MCF 10A (cell line): ENCODE measurements at places on chromosomes 16 and 17. TPM values are rescaled to one million over a fixed set of nuclear protein-coding genes. Genes with fewer than 3 reads are reported as not detected.

EVI2B gene
- 3.6 and 3.8 TPM in 2 replicates for total RNA-seq

G6PC1 gene
- total RNA-seq, result not detected in 2 replicates

SULT1A1 gene
- total RNA-seq, result 4.2 and 5.3 TPM in 2 replicates

ACACA gene
- total RNA-seq, result 88.6 and 100 TPM in 2 replicates

NBR1 gene
- 105 and 106 TPM in 2 replicates for total RNA-seq

PLCD3 gene
- 54.5 and 69.7 TPM in 2 replicates for total RNA-seq

KRTAP9-2 gene
- not detected in 2 replicates for total RNA-seq

DNA sequence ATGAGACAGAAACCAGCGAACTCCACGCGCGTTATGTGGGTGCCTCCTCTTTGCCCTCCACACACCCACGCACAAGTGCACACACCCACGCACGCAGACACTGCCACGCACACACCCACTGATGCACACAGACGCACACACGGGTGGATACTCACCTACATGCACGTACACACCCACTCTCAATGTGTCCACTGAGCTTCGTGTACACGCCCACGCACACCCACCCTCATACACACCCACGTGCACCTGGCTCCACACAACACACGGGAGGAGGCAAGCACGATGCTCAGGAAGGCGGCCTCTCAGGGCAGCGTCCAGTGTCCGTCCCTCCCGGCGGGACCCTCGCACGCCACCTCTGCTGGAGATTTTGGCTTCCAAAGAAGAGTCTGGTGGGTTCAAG, 4.2 kb downstream of the RFNG start:
- DNase-seq, result no peak

GRCh38 chr16:1493746-1494094, 560 bp downstream of the TELO2 start:
- DNase-seq, result no peak

GRCh38 chr17:51017270-51017669, 103.4 kb downstream of the SPAG9 start:
- no peak for DNase-seq

DNA sequence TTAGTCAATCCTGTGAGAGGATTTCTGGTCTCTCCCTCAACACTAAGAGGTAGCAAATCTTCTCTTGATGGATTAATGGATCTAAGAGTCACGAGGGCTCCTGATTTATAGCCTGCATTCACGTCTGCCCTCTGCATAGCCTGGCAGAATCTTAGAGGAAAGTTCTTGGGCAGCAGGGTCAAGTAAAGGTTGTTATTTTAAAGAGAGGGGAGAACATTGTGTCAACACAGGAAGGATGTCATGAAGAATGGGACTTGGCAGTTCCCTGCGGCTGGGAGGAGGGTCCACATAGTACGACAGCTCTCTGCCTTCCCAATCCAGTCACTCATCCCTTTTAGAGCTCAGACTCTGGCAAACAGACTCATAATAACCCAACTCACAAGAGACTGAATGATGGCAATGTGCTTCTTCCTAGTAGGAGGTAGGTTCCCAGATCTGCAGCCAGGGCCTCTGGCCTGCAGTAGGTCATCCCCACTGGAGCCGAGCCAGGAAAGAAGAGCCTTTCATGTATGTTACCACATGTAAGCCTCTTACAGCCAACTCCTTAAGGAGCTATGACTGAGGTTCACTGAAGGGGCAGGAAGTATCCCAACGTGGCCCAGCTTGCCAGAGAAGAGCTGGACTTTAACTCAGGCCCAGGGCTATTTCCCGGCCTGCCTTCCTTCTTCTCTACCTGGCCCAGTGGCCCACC, 25.4 kb upstream of the RPTOR start:
- DNase-seq, result no peak

DNA sequence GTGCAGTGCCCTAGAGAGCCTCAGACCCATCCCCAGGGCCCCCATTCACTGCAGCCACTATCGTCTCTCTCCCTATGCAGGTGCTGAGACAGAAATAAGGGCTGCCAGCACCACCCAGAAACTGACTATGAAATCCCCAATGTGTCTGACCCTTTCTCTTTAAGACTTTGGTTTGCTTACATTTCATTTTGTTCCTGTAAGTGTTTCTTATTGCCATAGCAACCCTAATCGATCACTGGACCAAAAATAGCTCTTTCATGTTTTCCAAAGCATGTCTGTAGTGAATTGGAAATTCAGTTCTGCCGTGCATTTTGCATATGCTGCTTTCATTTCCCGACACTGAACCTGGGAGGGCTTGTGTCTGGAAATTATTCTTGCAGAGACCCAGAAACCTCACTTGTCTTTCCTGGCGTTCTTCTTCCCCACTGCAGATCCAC, 148.7 kb upstream of the NOL11 start:
- no peak for DNase-seq

DNA sequence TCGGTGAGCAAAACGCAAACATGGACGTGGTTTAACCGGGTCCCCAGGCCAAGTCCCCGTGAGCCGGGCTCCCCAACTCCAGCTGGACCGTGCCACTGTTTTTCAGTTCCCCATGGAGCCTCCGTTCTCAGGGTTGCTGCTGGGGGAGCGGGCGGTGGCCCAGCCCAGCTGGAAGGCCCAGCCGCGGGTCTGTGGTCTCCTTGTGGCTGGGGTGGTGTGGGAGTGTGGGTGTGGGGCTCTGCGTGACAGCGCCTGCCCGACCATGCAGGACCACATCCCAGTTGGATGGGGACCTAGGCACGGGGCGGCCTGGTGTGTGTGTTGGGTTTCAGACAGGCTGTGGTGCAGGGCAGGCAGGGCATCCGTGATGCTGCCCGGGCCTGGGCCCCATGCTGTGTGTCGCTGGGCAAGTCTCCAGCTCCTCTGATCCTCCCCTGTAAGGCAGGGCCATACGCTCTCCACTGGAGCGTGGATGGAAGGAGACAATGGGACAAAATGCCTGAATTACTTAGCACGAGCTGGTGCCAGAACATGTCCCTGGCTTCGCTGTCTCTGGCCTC, 40.3 kb downstream of the COX4I1 start:
- no peak for DNase-seq

GRCh38 chr17:57096472-57097202, 11.6 kb downstream of the AKAP1 start:
- no peak for DNase-seq

GRCh38 chr17:63786971-63787711, 13.2 kb downstream of the DDX42 start:
- DNase-seq, result peak; percentile 65

GRCh38 chr16:75687361-75687760, 10.6 kb upstream of the CPHXL2 start:
- DNase-seq, result no peak

- no peak for DNase-seq
Measured at GRCh38 chr17:75482098-75482942, 25.9 kb downstream of the TMEM94 start.

DNA sequence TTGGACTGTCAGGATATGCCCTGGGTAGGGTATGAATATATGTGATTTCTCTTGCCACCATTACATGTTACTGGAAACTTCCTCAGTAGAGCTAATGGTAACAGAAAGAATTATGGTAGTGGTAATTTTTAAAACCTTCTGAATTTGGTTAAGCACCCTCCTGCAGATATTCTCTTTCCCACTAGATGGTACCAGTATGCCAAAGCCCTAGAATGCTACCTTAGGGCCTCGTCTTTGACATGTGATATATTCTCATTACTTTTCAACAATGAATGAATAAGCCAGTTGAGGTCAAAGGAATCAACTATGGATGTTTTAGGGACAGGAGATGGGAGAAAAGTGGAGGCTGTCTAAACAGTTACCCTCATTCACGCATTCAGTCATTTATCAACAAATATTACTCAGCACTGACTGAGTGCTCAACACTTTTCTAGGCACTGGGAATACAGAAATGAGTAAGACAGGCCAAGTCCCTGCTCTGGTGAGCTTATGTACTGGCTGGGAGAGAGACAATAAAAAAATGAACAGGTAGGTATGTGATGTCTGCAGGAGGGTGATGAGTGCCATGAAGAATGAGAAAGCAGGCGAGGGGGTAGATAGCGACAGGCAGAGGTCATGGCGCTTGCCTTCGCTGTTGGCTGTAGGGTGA, 14.7 kb downstream of the CDH13 start:
- DNase-seq, result peak; percentile 51

DNA sequence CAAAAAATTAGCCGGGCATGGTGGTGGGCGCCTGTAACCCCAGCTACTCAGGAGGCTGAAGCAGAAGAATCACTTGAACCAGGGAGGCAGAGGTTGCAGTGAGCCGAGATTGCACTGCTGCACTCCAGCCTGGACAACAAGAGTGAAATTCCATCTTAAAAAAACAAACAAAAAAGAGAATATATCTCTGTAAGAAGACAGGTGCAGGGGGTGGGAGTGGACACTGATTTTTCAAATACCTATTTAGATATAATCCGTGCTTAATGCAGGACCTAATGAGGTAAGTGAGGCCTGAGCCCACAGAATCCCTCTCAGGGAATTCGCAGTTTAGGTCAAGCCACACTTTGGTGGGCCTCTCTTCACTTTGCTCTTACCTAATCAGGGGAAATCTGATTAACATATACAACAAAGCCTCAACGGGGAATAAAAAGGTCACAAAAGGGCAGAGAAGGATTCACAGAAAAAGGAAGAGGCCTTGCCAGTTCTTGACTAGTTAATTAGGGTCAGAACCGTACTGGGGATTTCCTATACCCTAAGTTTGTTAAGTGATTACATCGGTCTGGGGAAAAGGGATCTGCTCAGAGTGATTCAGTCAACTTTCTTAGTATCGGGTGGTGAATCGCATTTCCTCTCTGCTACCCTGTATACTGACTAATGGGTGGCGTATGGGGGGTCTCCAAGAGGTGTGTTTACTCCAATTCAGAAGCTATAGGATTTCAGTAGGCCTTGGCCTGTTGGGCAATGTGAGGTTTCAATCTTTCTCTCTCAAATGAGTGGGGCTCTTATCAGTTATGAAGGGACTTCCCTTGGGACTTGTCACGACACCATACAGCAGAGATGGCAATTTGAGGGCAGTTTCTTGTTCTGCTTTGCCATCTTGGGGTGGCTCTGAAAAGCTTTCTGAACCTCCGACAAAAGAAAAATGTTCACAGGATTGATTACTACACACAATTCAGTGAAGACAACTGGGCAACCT, 1.9 kb upstream of the NFAT5 start:
- DNase-seq, result peak; percentile 9

GRCh38 chr17:34171245-34171818, 83.8 kb upstream of the CCL2 start:
- peak; percentile 29 for DNase-seq

DNA sequence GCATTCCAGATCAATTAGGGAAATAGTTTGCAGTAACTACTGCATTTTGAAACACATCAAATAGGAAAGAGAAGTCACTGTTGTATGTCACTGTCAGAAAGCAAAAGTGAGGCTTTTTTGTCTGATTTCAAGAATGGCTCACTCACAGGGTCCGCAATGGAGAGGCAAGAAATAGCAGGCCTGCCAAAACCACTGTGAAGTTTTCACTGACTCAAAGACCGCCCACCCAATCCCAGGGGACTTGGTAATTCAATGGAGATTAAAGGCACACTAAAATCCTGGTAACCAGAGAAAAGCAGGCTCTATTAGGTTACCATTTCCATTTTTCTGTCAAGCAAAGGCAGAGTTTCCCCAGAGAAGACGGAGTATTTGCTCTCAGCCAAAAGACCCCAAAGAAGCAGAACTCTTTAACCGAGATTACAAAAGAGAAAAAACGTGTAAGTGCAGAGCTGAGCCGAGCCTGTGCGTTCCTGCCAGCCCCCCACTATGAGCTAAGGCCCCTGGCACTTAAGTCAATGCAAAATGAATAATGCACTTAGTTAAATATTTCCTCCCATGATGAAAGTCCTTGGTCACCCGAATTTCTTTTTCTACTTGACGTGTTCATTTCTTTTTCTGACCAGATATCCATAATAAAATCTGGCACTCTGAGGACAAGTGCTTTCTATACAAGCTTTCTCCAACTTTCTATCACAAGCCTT, 57.0 kb downstream of the FOXL1 start:
- DNase-seq, result no peak

GRCh38 chr17:9862220-9862619, 36.5 kb downstream of the GLP2R start:
- DNase-seq, result no peak

DNA sequence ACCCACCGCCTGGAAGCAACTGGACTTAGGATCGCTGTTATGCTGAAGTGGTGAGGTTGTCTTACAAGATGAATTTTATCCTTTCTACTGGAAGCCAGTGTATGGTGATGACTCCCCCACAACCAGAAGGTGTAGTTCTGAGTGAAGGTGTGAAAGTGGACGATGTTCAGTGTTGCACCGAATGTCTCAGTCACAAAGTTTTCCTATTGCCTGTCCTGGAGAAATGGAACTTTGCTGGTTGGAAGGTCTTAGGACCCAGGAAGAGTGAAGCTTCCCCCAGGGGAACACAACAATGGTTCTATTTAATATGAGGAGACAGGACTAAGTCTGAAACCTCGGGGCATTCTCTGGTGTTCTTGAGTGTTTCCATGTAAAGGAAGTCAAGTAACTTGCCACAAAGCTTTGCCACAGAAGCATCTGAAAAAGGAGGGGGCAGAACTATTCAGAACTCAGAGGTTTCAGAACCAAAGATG, 44.2 kb downstream of the USP22 start:
- no peak for DNase-seq

GRCh38 chr16:70162041-70162451, 11.5 kb upstream of the CLEC18C start:
- DNase-seq, result peak; percentile 72

DNA sequence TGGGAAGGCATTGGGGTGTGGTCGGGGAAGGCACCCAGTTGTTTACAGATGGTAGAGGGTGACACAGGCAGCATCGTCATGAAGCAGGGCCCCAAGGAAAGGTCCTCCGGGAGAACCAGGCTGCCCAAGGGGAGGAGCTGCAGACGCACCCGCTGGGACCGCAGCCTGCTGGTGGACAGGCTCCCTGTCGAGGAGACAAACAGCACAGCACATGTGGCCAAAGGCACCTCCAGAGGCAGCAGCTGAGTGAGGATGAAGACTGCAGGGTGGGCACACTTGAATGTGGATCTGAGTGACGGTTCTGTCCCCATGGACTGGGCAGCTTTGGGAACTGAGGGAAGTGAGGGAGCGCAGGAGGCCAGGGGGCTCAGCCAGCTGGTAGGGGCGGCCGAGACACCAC, 12.4 kb downstream of the CHMP1A start:
- DNase-seq, result no peak
